ENCODE measurements at places on chromosomes 7 and 10.

GRCh38 chr7:95298091-95298490, 26.2 kb downstream of the PON1 start:
- no peak for DNase-seq

DNA sequence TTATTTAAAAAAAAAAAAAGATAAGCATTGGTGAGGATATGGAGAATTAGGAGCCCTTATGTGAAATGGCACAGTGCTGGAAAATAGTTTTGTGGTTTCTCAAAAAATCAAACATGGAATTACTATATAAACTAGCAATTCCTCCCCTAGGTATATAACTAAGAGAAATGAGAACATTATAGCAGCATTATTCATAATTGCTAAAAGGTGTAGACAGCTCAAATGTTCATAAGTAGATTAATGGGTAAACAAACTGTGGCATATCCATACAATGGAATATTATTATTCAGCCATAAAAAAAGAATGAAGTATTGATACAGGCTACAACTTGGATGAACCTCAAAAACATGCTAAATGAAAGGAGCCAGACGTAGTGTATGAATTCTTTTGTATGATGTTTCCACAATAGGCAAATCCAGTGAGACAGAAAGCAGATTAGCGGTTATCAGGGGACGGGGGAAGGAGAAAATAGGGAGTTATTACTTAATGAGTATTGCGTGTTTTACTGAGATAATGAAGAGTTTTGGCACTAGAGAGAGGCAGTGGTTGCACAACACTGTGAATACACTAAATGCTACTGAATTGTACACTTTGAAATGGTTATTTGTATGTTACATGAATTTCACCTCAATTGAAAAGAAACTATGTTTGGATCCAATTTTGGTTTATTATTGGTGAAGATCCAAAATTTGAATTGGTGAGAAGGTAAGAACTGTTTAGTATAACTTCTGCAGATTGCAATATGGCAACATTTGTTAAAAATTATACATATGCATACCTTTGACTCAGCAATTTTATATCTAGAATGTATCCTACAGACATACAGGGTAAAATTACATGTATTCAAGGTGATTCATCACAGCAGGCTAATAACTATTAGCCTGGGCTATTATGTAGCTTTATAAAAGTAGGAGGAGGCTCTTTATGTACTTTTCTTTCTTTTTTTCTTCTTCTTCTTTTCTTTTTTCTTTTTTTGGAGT, 69.7 kb downstream of the VCL start:
- no peak for DNase-seq

GRCh38 chr7:159004411-159004810, 140.3 kb downstream of the VIPR2 start:
- DNase-seq = no peak

GRCh38 chr7:122802301-122802751, 83.9 kb downstream of the CADPS2 start:
- DNase-seq = no peak

GRCh38 chr7:297611-298374, 7.8 kb downstream of the FOXL3 start:
- no peak for DNase-seq

- peak; percentile 11 for DNase-seq
Measured at GRCh38 chr10:18610517-18610916, 40.9 kb downstream of the NSUN6 start.

GRCh38 chr7:23956772-23957576, 247.0 kb downstream of the STK31 start:
- no peak for DNase-seq

- DNase-seq = no peak
Measured at GRCh38 chr10:3407208-3407607, 234.6 kb upstream of the PITRM1 start.

- no peak for DNase-seq
Measured at GRCh38 chr10:117591043-117591442, 48.5 kb downstream of the EMX2 start.

- no peak for DNase-seq
Measured at GRCh38 chr7:5082806-5083205, 37.1 kb downstream of the RBAK start.

- no peak for DNase-seq
Measured at GRCh38 chr10:32360241-32360640, 13.3 kb upstream of the EPC1 start.

DNA sequence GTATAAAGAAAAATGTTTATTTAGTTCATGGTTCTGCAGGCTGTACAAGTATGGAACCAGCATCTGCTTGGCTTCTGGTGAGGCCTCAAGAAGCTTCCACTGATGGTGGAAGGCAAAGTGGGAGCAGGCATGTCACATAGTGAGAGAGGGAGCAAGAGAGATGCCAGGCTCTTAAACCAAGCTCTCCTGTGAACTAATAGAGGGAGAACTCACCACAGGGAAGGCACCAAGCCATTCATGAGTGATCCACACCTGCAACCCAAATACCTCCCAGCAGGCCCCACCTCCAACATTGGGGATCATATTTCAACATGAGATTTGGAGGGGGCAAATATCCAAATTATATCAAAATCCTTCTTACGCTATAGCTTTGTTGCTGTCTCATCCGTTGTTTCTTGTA, 113.1 kb downstream of the CPED1 start:
- no peak for DNase-seq

GRCh38 chr10:125158601-125159485, 1.5 kb downstream of the CTBP2 start:
- DNase-seq = no peak

- DNase-seq = no peak
Measured at GRCh38 chr7:76053461-76053860, 5.6 kb downstream of the MDH2 start.

- no peak for DNase-seq
Measured at GRCh38 chr7:46239846-46240245, 318.8 kb upstream of the IGFBP3 start.

DNA sequence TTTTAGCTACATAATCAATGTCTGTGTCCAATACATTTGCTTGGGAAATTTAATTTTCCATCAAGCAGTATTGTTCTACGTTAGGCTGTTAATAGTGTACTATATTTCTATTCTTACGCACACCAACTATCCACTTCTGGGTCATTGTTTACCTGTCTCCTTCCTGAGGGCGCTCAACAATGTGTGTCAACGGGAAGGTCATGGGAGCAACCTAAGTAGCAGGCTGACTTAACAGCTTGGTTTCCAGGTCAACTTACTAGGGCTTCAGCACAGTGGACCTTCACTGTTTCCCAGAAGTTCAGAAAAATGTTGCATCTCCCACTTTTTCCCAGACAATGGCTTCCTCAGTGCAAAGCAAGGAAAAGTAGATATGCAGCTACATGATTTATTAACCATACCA, 13.7 kb downstream of the THSD7A start:
- no peak for DNase-seq

DNA sequence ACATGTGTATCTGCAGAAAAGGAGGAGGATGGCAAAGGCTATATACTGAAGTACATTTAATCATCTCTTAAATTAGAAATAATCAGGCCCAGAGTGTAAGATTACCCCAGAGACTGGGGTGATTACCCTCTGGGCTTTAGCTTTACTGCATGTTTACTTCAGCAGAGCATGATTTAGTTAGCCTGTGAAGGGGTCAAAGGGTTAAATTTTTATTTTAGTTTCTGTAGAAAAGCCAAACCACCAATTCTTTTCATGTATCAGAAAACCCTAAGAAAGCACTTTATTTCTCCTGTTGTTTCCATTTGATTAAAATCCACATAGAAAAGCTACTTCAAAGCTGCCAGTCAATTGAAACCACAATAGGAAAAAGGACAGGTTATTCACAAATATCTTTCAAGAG, 101.5 kb upstream of the LSM8 start:
- DNase-seq = no peak

DNA sequence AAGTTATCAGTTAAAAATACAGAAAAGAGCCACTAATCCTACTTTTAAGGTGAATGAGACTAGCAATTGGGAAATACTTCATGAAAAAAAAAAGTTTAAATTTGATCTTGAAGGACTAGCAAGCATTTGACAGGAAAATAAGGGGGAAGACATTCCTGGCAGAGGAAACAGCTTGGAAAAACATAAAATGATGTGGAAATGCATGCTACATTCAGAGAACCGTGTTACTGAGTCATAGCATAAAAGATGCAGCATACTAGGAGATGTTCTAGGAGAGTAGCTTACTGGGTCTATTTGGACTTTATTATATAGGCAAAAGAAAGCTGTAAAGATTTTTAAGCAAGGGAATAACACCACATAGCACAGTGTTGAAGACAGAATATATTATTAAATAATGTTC, 108.6 kb upstream of the COL1A2 start:
- no peak for DNase-seq

- no peak for DNase-seq
Measured at GRCh38 chr7:136293841-136294391, 316.8 kb upstream of the MTPN start.

All from neuronal stem cell (in vitro differentiated cells).